ENCODE measurements at places on chromosomes 1 and 21.

DNA sequence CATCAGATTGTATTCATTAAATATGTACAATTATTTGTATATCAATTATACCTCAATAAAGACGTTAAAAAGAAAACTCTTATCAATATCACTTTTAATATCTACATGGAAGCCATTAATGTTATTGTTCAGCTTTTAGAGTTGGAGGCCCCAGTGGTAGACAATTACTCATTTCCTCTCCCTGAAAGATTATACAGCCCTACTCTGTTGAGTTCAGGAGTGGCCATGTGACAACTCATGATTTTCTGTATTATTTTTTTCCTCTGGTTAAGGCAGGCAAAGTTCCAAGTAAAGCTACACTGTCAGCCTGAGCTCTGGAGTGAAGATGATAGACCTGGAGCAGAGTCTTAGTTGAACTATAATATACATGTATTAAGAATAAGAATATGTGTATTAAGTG lies 247.9 kb upstream of the B3GALT2 start:
- DNase-seq: no peak

DNA sequence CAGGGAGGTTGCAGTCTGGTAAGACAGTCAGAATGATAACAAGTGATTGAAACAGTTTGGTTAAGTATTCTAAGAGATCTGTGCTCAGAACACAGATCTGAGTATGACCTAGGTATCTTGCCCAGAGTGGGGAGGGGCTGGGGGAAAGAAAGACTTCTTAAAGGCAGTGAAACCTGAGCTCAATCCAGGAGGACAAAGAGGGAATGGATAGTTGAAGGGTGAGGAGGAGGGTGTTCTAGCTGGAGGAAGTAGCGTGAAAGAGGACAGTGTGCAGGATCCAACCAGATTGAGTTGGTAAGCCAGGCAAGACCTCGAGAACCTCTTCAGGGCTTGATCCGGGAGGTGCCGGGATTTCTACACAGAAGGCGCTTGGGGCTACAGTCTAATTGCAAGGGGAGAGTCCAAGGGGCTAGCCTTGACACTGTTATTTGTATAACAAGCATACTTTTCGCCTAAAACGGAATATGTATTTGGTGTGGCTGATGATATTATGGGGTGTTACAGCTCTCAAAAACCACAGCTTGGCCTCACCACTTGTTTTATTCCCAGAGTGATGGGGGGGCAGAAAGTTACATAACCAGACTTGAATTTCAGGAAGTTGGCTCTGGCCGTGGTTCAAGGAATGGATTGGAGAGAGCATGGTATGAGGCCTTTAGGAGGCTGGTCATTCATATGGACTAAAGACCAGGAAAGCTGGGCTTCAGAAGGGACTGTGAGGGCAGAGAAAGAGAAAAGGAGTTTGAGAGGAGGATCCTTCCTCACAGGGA lies 19.1 kb downstream of the RCSD1 start:
- no peak for DNase-seq

DNA sequence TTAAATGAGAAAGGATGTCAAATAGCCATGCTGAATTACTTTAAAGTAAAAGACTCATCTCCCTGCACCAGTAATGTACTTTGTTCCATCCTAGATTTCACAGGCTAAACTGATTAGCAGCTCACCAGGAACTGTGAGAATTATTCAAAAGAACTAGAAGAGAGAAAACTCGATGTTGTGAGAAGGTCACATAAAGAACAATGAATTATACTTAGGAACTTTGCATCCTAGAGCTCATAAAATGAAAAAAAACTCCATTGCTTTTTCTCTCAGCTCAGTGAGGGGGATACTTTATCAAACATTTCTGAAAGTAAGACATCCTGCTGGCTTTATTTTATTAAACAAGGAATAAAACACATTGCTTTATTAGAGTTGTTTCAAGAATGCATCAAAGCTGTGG lies 278.5 kb downstream of the MRPL39 start:
- DNase-seq: no peak

DNA sequence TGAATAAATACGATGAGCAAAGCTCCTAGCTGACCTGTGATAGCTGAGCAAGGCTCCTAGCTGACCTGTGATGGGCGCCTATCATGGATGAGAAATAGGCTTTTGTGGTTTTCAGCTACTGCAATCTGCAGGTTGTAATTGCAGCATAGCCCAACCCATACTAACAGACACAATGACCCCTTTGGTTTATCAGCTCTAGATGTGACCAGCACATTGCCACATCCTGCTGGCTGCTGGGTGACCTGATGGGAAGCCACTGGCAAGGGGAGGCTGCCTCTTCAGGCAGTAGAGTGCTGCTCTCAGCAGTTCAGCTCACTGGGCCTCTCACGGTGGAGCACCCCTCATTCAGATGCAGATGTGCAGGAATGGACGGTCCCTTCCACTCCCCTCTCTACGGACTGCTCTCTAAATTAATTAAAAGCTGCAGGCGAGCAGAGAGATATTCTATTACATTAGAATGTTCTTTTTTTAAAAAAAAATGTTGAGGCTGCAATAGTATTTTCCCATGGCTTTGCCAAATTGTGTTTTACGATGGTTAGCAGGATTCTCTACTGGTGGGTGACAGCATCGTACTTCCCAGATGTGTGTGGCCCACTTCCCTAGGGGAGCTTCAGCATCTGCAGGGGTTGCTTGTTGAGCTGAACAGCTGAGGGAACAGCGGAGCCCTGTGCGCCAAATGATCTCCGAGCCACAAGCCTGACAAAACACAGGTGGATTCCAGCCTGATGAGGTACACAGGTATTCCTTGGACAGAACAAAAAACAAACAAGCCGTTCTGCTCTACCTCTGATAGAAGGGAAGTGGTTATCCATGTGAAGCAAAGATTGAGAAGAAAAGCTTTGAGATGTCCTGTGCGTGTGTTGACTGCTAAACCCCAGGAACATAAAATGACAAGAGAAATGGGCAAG lies 65.0 kb downstream of the SYT6 start:
- no peak for DNase-seq

- DNase-seq: no peak
Observed at GRCh38 chr1:3681231-3681897, 29.0 kb downstream of the TP73 start.

GRCh38 chr21:42236693-42237092 lies 17.8 kb downstream of the ABCG1 start:
- no peak for DNase-seq

DNA sequence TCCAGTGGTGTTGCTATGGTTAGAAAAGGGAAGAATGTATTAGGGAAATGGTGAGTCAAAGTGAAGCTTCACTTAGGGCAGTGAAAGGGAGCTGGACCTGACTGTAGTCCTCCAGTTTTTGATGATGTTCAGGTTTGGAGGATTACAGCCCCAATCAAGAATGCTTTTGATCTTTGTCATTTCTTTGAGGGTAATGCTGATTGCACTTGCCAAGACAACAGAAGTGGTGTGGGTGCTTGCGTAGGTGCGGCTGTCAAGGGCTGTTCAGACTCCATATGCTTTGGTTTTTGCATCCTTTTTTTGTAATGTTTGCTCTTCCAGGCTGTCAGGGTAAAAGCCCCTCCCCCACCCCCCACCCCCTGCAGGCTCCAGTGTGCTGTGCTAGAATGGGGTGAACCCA lies 38.9 kb downstream of the HHAT start:
- DNase-seq: no peak

- no peak for DNase-seq
Observed at GRCh38 chr1:229768232-229768631, 142.2 kb downstream of the URB2 start.

DNA sequence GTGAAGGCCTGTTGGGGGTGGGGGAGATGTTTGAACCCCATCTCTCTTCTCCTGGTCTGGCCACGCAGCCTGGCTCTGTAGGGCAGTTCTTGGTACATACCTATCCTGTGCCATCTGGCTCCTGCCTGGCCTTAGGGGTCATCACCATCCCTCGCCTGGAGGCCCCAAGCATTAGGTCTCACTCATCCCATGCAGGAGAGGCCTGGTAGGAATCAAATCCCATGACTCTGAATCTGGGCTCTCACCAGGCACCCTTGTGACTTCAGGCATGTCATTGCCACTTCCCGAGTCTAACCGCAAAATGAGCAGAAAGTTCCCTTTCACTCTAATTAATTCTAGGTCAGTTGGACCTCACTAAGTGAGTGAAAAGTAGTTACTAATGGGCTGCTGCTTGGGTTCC lies 37.2 kb downstream of the ETNK2 start:
- DNase-seq: no peak

DNA sequence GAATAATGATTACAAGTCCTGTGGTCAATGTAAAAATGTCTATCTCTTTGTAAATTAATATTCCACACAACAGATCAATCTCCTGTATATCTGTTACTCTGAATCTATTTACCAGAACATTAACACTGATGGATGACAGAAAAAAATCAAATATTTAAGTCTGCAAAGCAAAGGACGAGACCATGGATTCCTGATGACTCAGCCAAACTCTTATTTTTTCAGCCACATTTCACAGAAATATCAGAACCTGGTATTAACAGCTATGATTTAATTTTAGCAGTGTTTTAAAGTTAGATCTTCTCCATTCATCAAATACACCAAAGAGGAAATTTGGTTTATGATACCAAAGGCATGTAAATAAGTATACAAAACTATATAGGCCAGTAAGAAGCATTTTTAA lies 46.1 kb downstream of the FAF1 start:
- no peak for DNase-seq

GRCh38 chr1:239392271-239392670 lies 5.9 kb downstream of the CHRM3 start:
- DNase-seq: no peak

DNA sequence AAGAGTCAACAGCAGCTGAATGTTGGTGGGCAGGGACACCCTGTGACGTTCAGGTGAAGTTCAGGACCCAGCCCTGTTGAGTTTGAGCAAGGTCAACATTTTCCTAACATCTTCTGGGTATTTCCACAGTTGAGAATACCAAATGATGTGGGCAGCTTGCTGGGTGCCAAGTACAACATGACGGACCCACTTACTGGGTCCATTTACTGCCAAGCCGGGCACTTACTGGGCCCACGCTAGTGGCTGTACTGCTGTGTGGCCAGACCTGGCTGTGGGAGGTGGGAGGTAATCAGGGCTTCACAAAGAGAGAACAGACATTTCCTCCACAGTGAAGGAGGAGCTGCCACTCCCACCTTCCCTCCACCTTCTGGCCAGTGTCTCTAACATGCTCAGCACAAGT lies 99.2 kb downstream of the PSMG1 start:
- DNase-seq: no peak

DNA sequence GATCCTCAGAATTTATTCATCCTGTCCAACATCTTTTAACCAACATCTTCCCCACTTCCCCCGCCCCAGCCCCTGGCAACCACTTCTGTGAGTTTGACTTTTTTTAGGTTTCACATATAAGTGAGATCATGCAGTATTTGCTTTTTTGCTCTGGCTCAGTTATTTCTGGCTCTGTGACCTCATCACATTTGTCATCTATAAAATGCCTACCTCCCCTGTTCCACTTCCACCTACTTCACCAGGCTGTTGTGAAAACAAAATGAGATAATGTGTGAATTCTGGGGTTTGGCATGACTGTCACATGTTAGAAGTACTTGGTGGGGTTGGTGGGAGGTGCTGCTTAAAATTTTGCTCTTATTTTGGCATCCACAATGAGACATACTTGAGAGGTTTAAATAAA lies 18.4 kb downstream of the HHAT start:
- no peak for DNase-seq

DNA sequence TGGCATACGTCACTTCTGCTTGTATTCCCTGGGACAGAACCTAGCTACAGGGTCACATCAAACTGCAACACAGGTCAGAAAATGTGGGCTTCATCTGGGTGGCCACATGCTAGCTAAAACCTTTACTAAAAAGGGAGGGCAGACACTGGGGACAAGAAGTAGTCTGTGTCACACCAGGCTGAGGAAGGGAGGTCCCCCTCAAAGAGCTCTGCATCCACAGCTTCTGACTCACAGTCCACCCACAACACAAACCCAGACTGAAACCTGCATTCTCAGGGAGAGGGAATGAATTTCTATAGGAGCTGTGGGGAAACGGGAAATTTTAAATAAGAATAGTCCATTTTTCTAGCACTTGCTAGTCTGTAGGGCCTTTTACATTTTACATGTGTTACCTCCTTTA lies 16.2 kb downstream of the OLIG2 start:
- no peak for DNase-seq

DNA sequence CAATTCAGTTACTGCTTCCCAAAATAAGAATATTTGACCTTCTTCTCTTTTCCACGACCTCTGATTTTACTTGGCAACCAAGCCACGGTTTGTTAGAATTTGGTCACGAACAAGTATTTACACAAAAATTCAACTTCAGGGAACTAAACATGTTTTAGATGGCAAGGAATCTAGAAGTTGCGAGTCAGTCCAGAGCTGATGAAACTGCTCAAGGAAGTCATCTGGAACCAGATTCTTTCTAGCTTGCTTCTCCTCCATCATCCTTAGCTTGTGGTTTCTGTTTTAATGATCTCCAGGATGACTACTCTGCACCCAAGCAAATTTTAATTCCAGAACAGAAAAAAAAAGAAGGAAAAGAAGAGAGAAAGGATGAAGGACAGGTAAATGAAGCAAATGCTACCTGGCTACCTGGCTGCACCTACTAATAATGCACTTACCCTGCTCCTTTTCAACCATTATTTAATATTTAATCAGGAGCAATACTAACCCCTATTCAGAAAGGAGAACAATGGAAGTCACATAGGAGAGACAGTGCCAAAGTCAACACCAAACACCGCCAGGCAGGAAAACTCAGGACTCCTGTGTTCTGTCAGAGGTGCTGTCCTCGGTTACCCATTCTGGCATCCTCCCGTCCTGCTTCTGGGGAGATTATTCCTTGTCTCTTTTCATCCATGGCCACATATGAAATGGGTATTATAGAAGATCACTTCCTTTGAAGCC lies 54.2 kb upstream of the RGS7 start:
- DNase-seq: no peak

- no peak for DNase-seq
Observed at GRCh38 chr1:227192163-227192562, 126.1 kb downstream of the CDC42BPA start.

GRCh38 chr21:45834821-45835293 lies 146.7 kb upstream of the COL6A1 start:
- no peak for DNase-seq

- DNase-seq: no peak
Observed at GRCh38 chr21:31753949-31754707, 22.2 kb upstream of the SCAF4 start.

DNA sequence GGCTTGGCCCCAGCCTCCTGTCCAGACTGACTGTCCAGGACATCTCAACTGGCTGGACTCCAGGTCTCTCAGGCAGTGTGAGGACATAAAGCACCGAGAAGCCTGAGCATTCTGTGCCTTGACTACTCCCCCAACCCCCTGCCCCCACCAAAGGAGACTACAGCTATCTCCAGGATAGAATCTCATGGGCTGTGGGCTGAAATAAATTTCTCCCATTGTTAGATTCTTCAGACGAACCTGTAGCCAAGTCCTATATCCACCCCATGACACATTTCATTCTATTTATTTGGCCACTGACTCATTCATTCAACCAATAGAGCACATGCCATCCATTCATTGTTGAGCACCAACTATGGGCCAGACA lies 11.4 kb downstream of the VWA5B1 start:
- DNase-seq: no peak
